Stimulated activated CD4-positive, alpha-beta T cell treated with anti-CD3 and anti-CD28 coated beads, Interleukin-15, amount 100 ng/mL, for 48 hours (primary cell): ENCODE measurements at places on chromosomes 11 and 22.

DNA sequence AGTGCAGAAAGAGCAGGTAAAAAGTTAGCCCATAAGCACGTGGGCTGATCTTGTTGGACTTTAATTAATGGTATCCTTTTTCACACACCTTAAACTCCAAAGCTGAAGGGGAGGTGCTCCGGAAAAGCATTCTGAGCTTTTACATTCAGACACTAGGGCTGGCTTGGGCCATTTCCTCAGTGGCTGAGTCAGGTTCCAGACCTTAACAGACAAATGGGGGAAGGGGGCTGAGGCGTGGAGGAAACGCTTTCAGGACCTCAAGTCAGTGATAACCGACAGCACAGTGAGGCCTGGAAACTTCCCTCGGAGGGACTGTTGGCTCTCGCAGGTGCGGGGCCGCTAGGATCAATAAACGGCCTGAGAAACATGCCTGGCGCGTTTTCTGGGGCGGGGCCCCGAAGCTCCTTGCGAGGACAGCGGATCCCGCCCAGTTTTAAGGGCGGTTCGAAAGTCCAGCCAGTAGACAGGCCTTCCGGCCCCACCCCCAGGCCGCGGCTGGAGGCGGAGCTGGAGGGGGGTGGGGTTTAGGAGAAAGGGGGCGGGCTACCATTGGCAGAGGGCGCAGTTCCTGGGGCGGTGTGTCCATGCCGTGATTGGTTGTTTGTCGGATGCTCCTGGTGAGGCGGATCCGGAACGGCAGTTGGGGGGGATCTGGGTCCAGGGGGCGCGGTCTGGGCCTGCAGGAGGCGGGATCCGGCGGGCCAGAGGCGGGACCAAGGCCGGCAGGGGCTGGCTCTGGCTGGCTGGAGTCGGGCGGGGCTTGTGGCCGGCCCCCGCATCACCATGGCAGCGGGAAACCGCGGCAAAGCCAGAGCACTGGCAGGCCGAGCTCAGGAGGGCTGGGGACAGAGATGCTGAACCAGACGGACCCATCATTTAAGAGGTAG is 8.0 kb downstream of the C11orf52 start:
- peak; percentile 93 for DNase-seq

DNA sequence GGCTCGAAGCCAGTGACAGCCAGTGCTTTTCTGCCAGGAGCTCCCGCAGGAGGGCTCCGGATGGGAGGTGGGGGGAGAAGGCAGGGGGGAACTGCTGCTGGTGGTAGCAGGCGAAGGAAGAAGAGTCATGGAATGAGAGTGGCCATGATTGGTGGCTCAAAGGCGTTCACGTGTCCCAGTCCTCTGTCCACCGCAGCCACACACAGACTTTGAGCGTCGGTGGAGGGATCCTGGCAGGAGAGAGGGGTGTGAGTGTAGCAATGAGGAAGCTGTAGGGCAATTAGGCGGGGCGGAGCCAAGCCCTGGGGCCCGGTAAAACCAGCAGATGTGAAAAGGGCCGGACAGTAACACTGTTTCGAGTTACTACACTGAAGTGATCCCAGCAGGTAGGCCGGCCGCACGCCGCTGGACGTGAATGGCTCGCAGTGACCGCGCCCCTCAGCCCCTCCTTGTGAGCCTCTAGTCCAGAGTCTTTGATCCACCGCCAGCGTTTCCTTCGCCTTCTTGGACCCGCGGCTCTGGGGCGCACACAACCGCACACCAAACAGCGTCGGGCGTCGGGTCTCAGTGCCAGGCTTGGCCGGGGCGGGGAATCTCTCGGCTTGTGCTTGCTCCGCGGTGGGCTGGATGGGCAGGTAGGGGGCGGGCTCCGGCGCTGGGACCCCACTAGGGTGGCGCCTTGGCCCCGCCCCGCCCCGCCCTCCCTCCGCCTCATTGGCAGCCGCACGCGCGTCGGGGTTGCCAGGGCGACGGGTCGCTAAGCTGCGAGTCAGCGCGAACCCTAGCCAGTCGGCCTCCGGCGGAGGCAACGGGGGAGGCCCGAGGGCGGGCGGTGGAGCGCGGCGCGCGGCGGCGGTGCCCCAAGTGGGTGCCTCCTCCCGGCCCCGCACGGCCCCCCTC is at the start of gene LRRC10B:
Gene LRRC10B (plus strand): TSS at position 788 of the 900 bp plus-strand sequence. CDS start 250 bp downstream, outside the sequence.
- peak; percentile 11 for DNase-seq

GRCh38 chr11:120090411-120090810 is 47.5 kb downstream of the TRIM29 start:
- DNase-seq, result no peak

- DNase-seq, result no peak
Measured at GRCh38 chr22:19760951-19761724, 560 bp downstream of the TBX1 start.

DNA sequence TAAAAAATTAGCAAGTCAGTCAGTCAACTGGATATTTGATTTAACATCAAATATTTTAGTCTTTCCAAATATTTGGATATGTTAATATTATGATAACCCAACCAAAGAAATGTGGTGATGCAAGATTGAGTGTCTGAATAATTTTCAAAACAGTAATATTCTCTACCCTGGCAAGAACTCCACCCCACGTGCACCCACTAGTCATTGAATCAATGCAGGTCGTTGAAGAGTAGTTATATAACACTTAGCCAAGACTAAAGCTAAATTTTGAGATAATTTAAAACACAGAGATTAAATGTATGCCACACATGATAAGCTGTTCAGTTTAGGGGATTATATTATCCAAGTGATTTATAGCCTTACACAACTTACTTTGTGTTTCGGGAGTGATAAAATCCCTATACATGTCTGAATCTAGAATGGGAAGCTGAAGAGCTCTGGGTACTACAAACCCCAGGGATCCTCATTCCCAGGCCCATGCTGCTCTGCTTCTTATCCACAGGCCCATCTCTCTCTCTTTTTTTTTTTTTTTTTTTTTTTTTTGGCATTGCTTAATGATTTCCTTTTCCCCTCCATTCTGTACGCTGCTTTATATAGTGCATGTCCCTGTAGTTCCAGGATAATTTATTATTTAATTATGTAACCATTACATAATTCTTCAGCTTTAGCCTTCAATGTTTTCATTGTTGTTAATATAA is 392.9 kb downstream of the NTM start:
- no peak for DNase-seq

- no peak for DNase-seq
Measured at GRCh38 chr11:102989379-102990047, 34.0 kb upstream of the MMP13 start.

- DNase-seq, result no peak
Measured at GRCh38 chr11:94303966-94304958, at the start of gene IZUMO1R. TSS of gene IZUMO1R (plus strand) at chr11:94304580. CDS start at chr11:94305637, 1,057 bp downstream.

- DNase-seq, result no peak
Measured at GRCh38 chr22:46537225-46537945, at the start of gene CELSR1. TSS of gene CELSR1 (minus strand) at chr22:46537620. CDS start at chr22:46537170, 450 bp downstream.

DNA sequence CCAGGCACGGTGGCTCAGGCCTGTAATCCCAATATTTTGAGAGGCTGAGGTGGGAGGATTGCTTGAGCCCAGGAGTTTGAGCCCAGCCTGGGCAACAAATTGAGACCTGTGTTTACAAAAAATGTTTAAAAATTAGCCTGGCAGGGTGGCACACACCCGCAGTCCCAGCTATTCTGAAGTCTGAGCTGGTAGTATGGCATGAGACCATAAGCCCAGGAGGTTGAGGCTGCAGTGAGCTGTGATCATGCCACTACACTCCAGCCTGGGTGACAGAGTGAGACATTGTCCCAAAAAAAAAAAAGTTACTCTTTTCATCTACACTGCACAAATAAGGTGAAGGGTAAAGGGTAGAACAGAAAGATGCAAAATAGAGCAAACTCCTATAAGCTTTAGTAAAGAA is 22.3 kb upstream of the PPP2R1B start:
- DNase-seq, result no peak

DNA sequence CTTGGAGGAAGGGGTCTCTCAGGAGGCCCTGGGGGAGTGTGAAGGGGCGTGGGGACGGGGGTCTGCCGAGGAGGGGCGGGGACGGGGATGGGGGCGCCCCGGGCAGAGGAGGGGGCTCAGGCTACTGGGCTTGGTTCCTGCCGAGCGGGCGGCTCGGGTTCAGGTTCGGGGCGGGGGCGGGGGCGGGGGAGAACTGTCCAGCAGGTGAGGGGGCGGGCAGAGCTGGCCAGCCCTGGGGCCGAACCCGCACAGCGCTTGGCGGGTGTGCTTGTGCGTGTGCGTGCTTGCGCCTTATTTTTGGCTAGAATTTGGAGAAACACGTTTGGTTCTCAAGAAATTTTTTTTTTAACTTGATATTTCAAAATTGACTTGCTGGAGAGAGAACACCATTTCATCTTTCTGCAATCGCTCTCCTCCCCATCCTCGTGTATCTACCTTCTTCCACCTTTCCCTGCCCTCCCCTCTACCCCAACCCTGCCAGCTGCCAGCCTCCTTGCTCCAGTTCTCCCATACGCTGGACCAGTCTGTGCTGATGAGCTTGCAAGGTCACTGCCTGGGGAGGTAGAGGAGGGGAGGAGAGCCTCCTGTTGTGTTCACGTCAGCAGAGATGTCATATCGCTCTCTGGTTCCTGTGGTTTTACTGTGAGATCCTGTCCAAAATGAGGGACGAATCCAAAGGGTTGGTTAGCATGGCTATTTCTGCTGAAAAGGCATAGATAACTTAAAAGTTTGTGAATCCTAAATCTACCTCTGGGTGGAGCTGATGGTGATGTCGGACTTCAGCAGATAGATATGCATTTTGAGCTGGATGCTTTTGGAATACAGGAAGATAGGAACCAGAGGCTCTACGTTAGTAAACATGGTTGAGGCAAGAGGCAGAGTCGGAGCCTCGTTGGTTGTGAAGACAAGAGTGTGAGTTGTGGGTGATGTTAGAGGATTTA is 668 bp downstream of the MADD start:
- DNase-seq, result no peak

GRCh38 chr22:37330200-37331033 is 48.1 kb downstream of the CYTH4 start:
- peak; percentile 64 for DNase-seq

DNA sequence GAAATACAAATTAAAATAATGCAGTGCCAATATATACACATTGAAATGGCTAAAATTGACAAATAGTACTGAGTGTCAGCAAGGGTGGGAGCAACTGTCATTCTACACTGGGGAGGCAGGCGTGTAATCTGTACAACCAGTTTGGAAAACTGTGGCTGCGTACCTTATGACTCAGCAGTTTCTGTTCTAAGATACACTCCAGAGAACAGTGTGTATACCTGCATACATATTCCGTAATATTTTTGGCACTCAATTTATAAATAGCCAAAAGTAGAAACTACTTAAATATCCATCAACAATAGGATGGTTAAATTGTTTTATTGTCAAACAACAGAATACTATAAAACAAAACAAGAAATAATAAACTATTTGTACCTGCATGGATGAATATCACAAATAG is 57.6 kb downstream of the RNF169 start:
- no peak for DNase-seq

DNA sequence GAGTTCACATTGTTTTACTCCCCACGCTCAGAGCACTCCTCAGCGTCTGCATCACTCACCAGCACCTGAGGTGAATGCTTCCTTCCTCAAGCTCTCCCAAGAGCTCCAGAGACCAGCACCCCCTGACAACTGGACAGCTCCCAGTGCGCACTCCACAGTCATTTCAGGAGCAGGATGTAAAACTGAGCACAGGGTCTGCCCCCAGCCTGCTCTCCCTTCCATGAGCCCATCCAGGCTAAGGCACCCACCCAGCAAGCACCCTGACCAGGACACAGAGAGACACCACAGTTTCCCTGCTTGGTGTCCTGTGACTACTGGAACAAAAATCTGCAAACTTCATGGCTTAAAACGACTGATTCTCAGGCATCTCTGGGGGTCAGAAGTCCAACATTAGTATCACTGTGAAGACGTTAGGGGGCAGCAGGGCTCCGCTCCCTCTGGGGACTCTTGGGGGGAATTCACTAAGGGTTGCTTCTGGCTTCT is 3.3 kb downstream of the SCGB1D2 start:
- no peak for DNase-seq

DNA sequence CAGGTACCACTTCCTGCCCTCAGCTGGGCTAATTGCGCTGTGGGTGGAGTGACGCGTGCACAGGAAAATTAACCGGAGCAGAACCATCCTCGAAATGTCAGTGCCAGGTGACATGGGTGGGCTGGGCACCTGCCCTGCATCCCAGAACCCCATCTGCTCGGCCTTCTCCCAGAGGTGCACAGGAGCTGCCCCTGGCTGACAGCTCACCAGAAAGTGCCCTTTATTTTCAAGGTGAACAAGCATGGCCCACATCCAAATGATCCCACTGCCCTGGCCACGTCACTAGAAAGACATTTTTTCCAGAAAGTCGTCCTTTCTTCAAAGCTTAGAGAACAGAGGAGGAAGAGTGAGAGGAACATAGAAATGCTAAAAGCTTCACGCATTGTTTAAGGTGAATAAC is 4.1 kb upstream of the ELFN2 start:
- DNase-seq, result no peak

DNA sequence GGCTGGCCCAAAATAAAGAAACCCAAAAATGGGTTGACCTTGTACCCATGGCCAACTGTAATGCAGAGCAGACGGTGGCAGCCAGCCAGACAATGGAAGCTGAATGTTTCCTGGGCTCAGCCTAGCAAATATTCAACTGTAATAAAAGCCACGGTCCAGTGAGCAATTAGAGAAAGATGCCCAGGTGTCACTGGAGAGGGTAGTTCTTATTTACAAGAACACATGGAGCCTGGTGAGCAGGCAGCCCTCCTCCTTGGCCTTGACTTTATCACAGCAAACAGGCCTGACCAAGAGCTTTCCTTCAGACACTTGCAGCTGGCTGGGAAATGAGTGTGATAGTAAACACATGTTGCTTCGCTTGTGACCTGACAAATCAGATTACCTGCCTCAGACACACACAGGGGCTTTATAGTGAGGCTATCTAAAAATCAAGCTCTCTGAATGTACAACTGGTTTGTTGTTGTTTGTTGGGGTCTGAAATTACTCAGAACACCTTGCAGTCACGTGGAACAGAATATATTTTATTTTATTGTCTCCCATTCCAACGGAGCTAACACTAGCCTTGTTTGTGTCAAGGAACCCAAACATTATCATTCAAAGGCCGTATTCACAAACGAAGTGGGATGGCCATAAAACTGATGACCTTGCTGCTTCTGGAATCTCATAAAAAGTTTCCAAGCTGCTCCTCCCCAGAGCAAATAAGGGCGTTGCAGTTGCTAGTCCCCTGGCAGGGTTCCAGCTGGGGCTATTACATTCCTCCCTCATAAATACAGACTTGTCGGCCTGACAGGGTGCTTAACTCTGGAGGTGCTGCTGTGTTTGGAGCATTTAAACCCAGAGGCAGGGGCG is 161.1 kb downstream of the BBOX1 start:
- no peak for DNase-seq

GRCh38 chr11:79461666-79462645 is 21.1 kb upstream of the TENM4 start:
- DNase-seq, result no peak

- no peak for DNase-seq
Measured at GRCh38 chr11:18578975-18579598, 9.4 kb downstream of the UEVLD start.

DNA sequence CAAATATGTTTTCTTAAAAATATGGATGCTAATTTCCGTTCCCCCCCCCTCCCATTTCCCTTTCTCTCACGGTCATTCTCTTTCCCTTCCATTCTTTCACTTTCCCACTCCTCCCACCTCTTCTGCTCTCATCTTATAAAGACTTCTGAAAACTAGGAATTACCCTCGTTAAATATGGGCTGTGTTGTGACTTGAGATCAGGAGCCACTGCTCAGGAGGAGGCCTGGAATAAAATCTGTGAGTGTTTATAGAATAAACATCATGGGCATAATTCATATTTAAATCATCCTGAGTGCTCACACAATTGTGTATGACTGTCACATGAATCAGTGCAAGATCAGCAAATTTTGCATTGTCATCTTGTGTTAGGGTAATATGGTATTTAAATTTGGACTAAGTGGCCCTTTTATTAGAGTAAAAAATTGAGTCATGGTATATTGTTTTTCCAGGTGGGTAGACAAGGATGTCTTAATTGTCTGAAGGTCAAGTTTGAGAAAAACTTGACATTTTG is 208.0 kb downstream of the DDX10 start:
- no peak for DNase-seq
